ENCODE measurements at places on chromosomes 12 and 14.

- peak; percentile 96 for DNase-seq
Observed at GRCh38 chr12:3148366-3149000, 71.3 kb downstream of the TSPAN9 start.

- no peak for DNase-seq
Observed at GRCh38 chr12:100942984-100943749, 148.6 kb downstream of the ANO4 start.

DNA sequence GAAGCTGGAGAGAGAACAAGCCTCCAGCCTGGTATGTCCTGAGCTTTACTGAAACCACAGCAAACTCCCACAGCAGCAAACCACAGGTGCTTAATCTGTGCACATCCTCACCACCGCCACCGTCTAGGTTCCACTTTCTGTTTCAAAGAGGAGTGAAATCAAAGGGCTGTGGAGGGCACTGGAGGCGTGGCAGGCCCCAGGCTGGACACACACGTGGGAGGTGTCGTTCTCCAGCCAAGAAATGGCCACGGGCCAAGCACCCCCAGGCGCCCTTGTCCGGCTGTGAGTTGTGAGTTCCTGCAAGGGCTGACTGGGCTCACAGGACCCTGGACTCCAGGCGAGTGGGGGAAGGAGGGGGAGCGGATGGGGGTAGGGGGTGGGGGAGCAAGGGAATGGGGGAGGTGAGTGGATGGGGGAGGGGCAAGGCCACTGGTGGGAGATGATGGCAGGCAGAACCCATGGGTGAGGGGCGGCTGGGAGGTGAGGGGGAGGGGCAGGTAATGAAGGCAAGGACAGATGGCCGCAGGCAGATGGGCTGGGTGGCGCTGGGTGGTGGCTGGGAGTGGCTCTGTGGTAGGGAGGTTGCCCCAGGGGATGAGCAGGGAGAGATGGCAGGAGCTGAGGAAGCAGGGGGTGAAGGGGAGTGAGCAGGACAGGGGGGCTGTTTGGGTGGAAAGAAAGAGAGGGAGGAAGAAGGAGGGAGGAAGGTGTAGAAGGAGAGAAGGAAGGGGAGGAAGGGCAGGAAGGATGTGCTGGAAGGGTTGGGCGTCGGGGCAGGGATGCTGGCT is 86.7 kb downstream of the NCOR2 start:
- no peak for DNase-seq

DNA sequence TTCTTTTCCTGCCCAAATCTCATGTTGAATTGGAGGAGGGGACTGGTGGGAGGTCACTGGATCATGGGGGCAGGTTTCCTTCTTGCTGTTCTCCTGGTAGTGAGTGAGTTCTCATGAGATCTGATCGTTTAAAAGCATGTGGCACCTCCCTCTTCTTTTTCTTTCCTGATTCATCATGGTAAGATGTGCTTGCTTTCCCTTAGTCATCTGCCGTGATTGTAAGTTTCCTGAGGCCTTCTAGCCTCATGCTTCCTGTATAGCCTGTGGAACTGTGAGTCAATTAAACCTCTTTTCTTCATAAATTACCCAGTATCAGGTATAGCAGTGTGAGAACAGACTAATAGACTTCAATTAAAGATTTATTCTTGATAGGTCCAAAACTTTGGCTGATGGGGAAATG is 83.5 kb downstream of the CAND1 start:
- no peak for DNase-seq

All from muscle of back (tissue), 13 donors.